ENCODE measurements at places on chromosomes 12 and 14.
A peak's percentile ranks its signal among the peaks of the same experiment; 100 is the strongest.

DNA sequence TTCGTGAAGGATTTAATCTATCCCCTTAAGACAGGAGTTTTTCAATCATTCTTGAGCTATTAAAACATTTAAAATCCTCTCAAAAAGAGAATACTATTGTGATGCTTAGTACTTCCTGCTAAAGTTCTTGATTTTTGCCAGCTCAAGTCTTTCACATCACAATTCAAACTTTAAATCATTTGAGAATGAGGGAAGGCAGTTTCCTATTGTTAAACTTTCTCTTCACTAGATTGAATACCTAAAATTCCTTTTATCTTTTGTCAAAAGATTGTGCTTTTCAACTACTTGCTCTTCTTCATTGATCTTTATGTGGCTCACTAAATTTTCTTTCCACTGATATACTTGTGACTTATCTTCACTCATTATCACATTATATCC lies 44.1 kb downstream of the ABCD2 start:
- H3K27me3 ChIP-seq, result no peaks in the 10 kb centered on the region
- no peak overlapping the region for H3K27ac ChIP-seq
- H3K36me3 ChIP-seq, result peaks cover 63% of the 10 kb centered on the region
- no peak for DNase-seq

GRCh38 chr12:124542021-124542949 lies 25.1 kb downstream of the NCOR2 start:
- no peak for DNase-seq
- no peaks in the 10 kb centered on the region for H3K36me3 ChIP-seq
- no peak overlapping the region for H3K4me3 ChIP-seq
- no peak overlapping the region for H3K27ac ChIP-seq
- H3K27me3 ChIP-seq, result no peaks in the 10 kb centered on the region

- H3K27me3 ChIP-seq, result no peaks in the 10 kb centered on the region
- H3K27ac ChIP-seq, result no peak overlapping the region
- H3K4me1 ChIP-seq, result no peaks in the 10 kb centered on the region
- H3K4me3 ChIP-seq, result no peak overlapping the region
- peaks cover 9% of the 10 kb centered on the region for H3K36me3 ChIP-seq
These were observed 245.9 kb downstream of the CHST11 start for GRCh38 chr12:104702565-104703139.

GRCh38 chr12:66428261-66428660 lies 126.0 kb downstream of the HELB start:
- no peak for DNase-seq
- peaks cover 2% of the 10 kb centered on the region for H3K27me3 ChIP-seq
- no peaks in the 10 kb centered on the region for H3K36me3 ChIP-seq
- no peak overlapping the region for H3K4me3 ChIP-seq
- no peak overlapping the region for H3K27ac ChIP-seq

DNA sequence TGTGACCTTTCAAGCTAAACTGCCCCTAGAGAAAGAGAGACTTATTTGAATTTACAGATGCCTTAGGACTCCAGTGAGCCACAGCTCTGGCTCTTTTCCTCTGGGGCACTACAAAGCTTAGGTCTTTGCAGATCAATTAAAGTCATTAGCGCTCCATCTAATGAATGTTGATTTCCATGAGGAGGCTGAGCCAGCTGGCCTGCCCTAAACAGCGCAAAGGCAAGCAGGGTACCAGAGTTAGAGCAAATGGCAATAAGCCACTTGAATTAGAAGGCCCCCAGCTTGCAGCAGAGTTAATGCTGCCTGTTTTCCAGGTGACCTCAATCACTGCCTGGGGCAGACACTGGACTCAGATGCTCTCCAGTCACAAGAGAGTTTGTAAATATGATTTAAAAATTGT lies 695.3 kb downstream of the DIO2 start:
- H3K27ac ChIP-seq, result no peak overlapping the region
- no peaks in the 10 kb centered on the region for H3K4me1 ChIP-seq
- H3K36me3 ChIP-seq, result no peaks in the 10 kb centered on the region

- no peaks in the 10 kb centered on the region for H3K4me1 ChIP-seq
- no peaks in the 10 kb centered on the region for H3K27me3 ChIP-seq
- DNase-seq, result no peak
- no peaks in the 10 kb centered on the region for H3K36me3 ChIP-seq
These were observed 112.0 kb downstream of the SLC15A5 start for GRCh38 chr12:16165506-16165905.

- no peak overlapping the region for H3K4me3 ChIP-seq
- H3K36me3 ChIP-seq, result no peaks in the 10 kb centered on the region
- H3K27ac ChIP-seq, result no peak overlapping the region
- no peaks in the 10 kb centered on the region for H3K4me1 ChIP-seq
These were observed 184.9 kb downstream of the NTF3 start for GRCh38 chr12:5616854-5617253.

DNA sequence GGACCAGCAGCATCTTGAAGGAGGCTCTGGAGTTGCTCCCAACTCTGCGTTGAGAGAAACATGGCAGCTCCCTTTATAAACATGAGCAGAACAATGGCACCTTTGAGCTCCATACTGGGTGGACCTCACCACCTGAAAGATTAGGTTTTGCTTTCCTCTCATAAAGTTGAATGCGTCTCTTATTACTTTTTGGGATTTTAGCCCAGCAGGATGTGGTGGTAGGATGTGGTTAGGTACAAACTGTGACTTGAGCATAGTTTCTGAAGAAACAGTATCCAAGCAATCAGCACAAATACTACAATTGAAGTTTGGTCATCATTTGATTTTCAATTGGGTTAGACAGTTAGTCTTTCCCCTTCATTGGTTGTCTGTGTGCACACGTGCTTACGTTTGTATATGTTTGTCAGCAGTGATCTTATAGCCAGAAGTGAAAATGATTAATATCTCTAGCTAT lies at the start of gene PRR4:
PRR4 (minus strand) TSS at position 51 of the 454 bp plus-strand sequence; CDS start at position 13, 38 bp downstream.
- peaks cover 3% of the 10 kb centered on the region for H3K36me3 ChIP-seq
- no peak within 1 kb of the TSS for H3K27ac ChIP-seq
- peak; percentile 73 for DNase-seq
- H3K4me1 ChIP-seq, result peaks cover 21% of the 10 kb centered on the region

- no peaks in the 10 kb centered on the region for H3K27me3 ChIP-seq
- H3K4me3 ChIP-seq, result peak overlapping the region; percentile 67
- peaks cover 24% of the 10 kb centered on the region for H3K4me1 ChIP-seq
- no peaks in the 10 kb centered on the region for H3K36me3 ChIP-seq
- DNase-seq, result no peak
These were observed 1.1 kb downstream of the LRP1 start for GRCh38 chr12:57129321-57129842.

DNA sequence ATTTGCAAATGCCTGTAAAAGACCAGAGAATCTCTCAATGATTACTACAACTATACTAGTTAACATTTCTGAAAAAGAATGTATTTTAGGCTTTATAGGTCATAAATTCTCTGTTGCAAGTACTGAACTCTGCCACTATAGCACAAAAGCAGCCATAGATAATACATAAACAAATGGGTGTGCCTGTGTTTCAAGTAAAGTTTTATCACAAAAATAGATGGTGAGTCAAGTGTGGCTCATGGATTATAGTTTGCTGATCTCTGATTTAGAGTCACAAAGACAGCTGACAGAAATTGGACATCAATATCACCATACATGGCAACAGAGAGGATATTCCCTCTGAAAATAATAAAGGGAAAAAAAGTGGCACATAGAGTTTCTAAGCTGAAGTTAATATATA lies 68.1 kb downstream of the FSCB start:
- H3K27me3 ChIP-seq, result no peaks in the 10 kb centered on the region
- no peak overlapping the region for H3K4me3 ChIP-seq
- DNase-seq, result no peak

DNA sequence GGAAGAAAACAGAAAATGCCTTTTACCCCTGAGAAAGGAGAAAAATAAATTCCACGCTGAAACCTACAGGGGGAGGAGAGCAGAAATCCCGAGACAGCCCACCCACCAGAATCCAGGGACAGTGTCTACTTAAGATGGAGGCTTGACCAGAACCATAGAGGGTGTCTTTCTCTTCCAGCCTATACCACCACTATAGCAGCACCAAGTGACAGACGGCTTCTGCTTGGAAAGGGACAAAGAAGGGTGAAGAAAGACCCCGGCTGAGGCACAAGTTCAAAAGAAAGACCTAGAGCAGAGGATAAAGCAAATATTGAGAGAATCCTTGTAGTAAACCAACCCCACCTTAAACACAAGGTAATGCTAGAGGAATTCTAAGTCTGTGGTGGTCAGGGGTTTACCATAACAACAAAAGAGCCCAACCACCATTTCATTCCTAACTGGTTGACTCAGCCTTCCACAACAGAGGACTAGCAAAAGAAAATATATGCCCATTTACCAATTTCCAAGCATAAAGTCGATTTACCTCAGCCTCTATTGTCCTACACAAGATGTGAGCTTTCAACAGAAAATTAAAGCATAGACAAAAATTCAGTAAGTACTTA lies 105.3 kb upstream of the FOXG1 start:
- H3K27ac ChIP-seq, result no peak overlapping the region
- DNase-seq, result no peak
- H3K27me3 ChIP-seq, result no peaks in the 10 kb centered on the region
- H3K4me1 ChIP-seq, result no peaks in the 10 kb centered on the region

DNA sequence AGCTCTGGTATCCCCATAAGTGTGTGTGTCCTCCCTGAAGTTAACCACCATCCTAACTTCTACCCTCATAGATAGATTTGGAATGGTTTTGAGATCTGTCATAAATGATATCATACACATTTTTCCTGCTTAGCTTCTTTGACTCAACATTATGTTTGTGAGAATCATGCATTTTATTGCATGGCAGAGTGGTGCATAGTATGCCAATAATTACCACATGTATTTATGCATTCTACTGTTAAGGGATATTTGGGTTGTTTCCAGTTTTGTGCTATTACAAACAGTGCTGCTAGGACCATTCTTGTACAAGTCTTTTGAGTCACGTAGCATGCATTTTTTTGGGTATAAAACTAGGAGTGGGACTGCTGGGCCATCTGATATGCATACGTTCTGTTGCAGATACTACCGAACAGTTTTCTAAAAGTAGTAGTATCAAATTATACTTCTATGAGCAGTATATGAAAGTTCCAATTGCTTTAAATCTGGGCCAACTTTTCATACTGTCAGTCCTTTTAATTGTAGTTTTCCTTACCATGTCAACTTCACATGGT lies 13.4 kb downstream of the GRIP1 start:
- no peaks in the 10 kb centered on the region for H3K4me1 ChIP-seq
- H3K4me3 ChIP-seq, result no peak overlapping the region
- no peak for DNase-seq

DNA sequence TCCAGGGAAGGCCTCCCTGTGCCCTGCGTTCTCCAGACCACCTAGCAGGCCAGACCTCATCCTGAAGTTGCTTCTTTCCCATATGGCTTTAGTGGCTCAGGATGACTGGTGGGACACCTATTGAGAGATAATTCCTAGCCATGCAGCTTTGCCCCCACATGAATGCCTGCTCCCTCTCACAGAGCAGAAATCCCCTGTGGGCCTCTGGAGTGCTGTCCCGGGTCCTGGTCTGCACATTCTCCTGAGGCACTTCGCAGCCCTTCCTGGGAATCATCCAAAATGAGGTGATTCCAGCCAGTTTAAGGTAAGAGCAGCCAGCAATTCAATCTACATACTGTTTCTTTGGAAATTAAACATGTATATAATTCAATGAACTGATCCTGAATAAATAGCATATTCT lies 135.9 kb downstream of the GPR65 start:
- no peaks in the 10 kb centered on the region for H3K36me3 ChIP-seq
- no peak overlapping the region for H3K4me3 ChIP-seq
- no peaks in the 10 kb centered on the region for H3K27me3 ChIP-seq
- H3K27ac ChIP-seq, result no peak overlapping the region
- DNase-seq, result no peak
- peaks cover 4% of the 10 kb centered on the region for H3K4me1 ChIP-seq

GRCh38 chr12:69570000-69570516 lies 15.2 kb upstream of the CCT2 start:
- H3K27me3 ChIP-seq, result no peaks in the 10 kb centered on the region
- peaks cover 43% of the 10 kb centered on the region for H3K36me3 ChIP-seq
- H3K27ac ChIP-seq, result no peak overlapping the region

DNA sequence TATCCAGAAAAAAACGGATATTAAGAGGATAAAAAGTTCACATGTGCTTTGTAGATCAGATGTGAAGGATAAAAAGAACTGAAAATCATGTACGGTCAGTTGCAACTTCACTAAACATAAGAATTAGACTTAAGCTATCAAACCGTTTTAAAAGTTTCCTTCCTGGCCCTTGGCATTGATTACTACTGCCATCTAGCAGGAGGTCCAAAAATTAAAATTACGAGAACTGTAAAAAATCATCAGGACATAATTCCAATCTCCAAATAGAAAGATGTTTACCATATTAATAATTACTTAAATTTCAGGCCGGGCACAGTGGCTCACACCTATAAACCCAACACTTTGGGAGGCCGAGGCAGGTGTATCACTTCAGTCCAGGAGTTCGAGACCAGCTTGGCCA lies 7.9 kb downstream of the WDR89 start:
- no peak for DNase-seq
- H3K27ac ChIP-seq, result no peak overlapping the region
- H3K4me3 ChIP-seq, result no peak overlapping the region

DNA sequence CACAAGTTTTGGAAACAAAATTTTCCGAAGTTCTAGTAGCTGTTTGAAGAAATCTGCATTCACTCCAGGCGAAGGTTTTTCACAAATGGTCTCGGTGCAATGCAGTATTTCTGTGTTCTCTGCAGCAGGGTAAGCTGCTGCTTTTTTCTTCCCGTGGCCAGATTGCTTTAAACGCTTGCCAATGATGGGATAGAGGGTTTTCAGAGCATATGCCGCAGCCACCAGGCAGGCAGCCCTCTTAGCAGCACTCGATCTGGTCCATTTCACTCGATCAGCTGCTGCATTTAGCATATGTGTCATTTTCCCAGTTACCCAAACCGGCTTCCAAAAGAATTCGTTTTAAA lies 315 bp downstream of the ABCD2 start:
- peak overlapping the region; percentile 68 for H3K4me3 ChIP-seq
- no peaks in the 10 kb centered on the region for H3K27me3 ChIP-seq
- H3K4me1 ChIP-seq, result peaks cover 22% of the 10 kb centered on the region
- H3K36me3 ChIP-seq, result no peaks in the 10 kb centered on the region

DNA sequence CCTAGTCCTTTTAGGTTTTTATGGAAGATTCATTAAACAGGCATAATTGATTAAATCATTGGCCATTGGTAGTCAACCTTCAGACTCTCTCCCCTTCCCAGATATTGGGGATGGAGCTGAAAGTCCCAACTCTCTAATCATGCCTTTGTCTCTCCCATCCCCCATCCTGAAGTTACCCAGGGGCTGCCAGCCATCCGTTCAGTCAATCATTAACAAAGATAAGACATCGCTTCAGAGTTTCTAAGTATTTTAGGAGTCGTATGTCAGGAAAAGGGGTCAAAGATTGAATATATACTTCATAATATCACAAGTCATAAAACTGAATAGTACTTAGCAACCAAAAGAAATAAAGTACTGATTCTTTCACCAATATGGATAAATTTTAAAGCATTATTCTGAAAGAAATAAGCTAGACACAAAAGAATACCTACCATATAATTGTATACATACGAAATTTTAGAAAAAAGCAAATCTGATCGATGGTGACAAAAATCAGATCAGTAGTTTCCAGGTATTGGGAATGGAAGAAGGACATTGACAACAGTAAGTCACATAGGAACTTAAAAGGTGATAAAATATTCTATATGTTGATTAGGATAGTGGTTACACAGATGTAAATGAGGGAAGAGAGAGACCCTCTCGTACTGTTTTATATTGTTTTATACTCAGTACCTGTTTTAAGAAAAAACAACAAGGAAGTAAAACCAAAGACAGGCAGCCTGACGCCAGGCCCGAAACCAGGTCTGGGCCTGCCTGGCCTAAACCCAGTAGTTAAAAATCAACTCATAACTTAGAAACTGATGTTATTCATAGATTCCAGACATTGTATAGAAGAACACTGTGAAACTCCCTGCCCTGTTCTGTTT lies 414.4 kb downstream of the DAD1 start:
- no peaks in the 10 kb centered on the region for H3K36me3 ChIP-seq
- H3K4me1 ChIP-seq, result peaks cover 3% of the 10 kb centered on the region
- DNase-seq, result no peak
- no peak overlapping the region for H3K4me3 ChIP-seq

Data from CD4-positive, alpha-beta T cell (primary cell).